ENCODE measurements at places on chromosomes 7 and 10.
A peak's percentile ranks its signal among the peaks of the same experiment; 100 is the strongest.

- DNase-seq: no peak
Observed at GRCh38 chr7:136213012-136213411, 235.9 kb upstream of the MTPN start.

- no peak for DNase-seq
Observed at GRCh38 chr10:19063986-19064385, 15.4 kb downstream of the MALRD1 start.

GRCh38 chr10:108204528-108205305 is 1040.2 kb upstream of the SORCS1 start:
- DNase-seq: peak; percentile 4

GRCh38 chr10:1343176-1343575 is 287.0 kb downstream of the WDR37 start:
- no peak for DNase-seq

- no peak for DNase-seq
Observed at GRCh38 chr10:1156921-1157614, 100.9 kb downstream of the WDR37 start.

DNA sequence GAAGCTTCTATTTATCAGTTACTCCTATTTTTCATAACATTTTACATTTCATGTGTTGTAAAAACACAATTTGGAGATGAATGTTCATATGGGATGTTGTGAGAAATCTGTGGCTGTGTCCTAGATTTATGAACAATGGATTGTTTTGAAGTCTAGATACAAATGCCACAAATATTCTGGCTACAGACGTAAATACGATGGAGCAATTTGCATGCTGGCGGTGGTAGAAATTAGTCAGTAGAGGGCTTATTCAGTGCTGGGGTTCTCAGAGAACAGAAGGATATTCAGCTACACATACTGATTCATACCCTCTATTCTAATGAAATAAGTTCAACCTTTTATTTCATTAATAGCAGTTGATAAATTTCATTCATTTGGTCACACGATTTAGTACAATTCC is 48.8 kb downstream of the PLPP4 start:
- DNase-seq: no peak

- no peak for DNase-seq
Observed at GRCh38 chr10:72081210-72081609, 7.1 kb downstream of the SPOCK2 start.

DNA sequence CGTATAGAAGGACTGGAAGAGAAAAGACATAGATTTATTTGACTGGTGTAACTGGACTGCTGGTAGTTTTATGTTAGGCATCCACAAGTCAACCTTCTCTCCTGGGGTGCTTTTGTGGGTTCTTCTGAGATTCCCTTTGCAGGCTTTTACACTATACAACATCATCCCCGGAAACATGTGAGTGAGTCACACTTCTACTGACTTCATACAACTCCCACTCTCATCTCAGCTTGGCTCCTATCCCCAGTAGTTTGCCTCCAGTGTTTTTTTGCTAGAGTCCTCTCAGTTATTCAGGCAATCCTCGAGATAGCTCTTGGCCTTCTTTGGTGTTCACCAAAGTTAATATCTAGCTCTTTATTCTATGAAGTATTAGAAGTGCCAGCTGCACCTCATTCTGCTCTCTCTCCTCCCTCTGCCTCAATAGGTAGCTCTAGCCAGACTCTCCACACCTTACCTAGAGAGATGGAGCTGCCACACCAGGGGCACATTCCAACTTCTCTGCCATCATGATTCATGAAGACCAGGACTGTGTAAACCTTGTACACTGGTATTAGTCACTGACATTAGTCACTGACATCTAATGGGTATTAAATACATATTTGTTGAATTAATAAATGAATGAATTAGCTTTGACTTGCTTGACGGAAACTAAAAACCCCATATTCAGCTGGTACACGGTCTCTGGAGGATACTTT is 281.9 kb downstream of the PPP1R3A start:
- no peak for DNase-seq

GRCh38 chr10:86064931-86065662 is 301.5 kb downstream of the GRID1 start:
- DNase-seq: no peak

DNA sequence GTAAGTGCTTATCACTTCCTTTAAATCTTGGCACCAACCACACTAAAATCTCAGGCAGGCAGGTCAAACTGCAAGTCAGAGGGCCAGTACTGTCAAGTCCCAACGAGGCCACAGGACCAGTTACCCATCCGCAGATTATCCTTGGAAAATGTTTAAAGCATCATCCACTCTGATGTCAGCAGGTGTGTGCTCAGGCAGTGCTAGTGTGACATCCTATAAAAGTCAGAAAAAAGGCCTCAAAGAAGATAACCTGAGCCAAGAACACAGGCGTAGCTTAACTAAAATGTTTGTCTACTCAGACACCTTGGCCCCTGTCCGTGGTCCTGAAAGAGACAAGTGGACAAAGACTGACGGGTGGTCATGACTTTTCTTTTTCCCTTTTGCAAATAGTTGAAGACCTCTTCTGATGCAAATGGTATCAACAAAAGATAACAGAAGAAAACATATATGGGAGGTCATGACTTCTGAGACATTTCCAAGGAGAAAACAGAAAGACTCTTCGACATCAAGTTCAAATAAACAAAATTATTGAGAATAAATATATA is 309.3 kb downstream of the KCNMA1 start:
- DNase-seq: peak; percentile 17

DNA sequence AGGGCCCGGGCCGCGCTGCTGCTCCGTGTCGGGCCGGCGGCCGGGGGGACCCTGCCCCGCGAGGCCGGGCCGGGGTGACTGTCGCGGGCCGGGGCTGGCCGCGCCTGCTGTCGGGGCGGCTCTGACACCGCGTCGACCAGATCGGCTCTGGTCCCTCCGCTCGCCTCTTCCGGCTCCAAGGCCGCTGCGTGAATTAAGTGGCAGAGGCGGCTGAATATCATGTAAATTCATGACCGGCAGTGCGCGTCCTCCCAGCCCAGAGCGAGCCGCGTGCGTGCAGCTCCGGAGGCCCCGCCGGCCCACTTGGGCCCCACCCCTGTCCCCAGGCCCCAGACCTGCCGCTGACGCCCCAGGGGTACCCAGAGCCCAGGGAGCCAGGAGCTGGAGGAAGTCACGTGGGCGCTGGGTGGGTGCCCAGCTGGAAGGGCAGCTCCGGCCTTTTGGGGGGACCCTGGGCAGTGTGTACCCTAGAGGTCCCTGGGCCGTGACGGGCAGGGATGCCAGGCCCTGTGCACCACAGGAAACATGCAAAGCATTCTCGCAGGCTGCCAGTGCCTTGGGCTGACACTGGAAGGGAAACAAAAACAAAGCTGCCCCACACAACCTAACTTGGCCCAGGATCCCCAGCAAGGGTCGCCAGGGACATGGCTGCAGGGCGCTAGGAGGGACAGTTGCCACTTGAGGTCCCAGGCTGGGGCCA is 584.0 kb upstream of the MKI67 start:
- DNase-seq: no peak

- DNase-seq: no peak
Observed at GRCh38 chr7:74173074-74173473, 1.1 kb upstream of the EIF4H start.

DNA sequence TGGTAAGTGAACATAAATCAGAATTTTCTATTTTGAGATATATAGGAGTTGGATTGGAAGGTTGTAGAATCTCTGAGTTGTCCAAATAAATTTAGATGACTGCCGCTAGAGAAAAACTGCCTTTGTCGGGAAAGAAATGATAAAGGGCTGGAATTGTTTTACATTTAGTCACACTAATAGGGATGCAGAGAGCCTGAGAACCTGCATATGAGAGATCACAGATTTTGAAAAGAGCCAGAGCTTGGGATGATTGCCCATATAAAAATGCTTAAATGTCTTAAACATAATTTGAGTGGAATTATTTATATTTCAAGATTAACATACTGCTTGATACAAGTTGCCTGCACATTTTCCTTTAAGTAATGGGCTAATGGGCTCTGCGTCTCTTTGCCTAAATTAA is 660.5 kb downstream of the NRG3 start:
- DNase-seq: no peak

- DNase-seq: no peak
Observed at GRCh38 chr10:69973678-69974077, 79.0 kb upstream of the MACROH2A2 start.

GRCh38 chr7:50227726-50228125 is 76.8 kb upstream of the IKZF1 start:
- no peak for DNase-seq

- DNase-seq: no peak
Observed at GRCh38 chr10:5620966-5621365, 45.4 kb downstream of the ASB13 start.

DNA sequence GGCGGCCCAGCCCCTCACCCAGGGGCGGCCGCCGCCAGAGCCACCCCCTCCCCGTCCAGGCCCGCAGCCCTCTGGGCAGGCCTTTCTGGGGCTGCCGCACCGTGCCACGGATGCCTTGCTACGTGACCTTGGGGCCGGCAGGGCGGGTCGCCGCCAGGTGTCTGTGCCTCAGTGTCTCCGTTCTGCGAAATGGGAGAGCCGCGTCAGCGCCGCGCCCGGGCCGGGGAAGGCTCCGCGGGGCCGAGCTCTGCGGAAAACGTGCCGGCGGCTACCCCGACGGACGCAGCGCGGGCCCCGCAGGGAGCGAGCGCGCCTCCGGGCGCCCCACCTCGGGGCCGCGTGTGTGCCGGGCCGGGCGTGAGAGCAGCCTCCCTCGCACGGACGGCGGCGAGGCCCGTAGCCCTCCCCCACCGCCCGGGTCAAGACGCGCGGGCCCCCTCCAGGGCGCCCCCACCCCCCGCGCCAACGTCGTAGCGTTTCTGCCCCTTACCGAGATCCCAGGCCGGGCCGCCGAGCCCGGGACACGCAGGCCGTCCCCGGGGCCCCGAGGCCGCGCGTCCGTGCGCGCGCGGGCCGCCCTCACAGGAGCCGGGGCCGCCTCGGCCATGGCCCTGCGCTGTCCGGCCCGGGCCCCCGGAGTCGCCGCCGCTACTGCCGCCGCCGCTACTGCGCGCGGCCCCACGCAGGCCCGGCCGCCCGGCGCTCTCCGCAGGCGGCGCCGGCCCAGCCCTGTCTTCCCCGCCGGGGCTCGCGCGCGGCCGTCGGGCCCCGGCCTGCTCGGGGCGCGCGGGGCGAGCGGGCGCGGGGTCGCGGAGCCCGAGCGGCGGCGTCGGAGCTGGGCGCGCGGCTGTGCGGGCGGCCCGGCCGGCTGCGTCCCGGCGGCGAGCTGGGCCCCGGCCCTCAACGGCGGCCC is 1.1 kb downstream of the ZNF777 start:
- peak; percentile 49 for DNase-seq

DNA sequence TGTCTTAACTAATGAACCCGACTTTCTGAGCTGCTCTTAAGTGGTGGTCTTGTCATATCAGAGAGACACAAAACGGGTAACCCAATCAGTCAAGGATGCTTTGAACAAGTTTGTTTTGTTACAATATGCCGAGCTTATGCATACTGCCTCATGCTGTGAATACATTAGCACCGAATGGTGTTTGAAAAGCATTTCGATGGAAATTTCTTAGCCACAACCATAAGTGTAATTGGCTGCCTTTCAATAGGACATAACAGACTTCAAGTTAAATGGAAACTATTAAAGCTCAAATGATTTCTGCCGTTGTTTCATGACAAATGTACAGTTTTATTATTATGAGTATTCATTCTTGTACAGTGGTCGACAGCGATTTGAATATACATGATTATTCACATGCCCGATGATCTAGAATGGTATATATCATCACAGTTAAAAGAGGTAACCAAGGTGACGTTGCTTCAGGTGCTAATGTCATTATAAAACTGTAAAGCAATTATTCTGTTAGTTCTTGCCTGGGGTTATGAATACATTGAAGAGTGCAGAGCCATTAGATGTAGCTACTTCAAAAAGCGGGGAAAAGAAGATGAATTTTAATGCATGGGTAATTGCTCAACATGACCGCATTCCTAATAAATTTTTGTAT is 118.8 kb downstream of the EBF3 start:
- no peak for DNase-seq

GRCh38 chr10:79111846-79112614 is 43.3 kb downstream of the ZMIZ1 start:
- DNase-seq: no peak

DNA sequence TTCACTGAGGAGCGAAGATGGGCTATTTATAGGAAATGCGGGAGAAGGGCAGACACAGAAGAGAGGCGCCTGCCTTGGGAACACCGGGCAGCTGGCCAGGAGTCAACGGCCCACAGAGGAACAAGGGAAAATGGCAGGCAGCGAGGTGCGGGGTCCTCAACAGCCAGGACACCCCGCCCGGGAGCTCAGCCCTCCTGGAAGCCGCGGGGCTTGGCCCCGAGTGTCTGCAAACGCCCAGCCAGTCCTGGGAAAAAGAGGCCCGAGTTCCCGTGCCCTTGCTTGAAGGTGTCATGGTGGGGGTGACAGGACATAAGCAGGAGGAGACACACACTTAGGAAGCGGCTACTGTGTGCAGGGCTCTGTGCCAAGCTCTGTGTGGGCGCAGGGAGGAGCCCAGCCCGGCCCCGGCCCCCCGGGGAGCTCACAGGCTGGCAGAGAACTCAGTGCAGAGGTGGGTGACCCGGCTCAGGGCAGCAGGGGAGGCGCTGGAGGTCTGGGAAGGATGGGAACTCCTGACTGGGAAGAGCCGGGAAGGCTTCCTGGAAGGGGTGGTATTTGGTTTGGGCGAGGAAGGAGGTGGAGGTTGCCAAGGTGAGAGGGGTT is 79.9 kb downstream of the ELFN1 start:
- DNase-seq: no peak

DNA sequence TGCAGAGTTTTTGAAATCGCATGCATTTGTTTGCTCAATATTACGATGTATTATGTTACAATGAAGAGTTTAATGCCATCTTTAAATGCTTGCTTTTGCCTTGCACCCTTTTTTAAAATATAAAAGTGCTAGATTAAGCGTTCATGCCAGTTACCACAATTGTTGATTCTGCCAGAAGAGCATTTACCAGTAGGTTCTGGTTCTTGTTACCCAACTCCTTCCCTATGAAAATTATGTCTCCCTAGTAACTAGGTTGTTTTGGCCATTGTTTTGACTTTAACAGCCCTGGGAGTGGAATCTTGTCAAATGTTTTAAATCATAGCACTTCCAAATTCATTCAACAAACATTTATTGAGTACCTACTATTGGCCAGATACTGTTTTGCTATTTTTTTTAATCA is 32.8 kb upstream of the CDK14 start:
- DNase-seq: no peak

- DNase-seq: no peak
Observed at GRCh38 chr7:98354511-98355249, 46.2 kb downstream of the BAIAP2L1 start.

Measured in activated CD4-positive, alpha-beta T cell treated with anti-CD3 and anti-CD28 coated beads for 48 hours (primary cell).